ENCODE measurements at places on chromosomes 3 and 15.

GRCh38 chr15:64854041-64854440, 12.3 kb downstream of the PLEKHO2 start:
- H3K27ac ChIP-seq: no peak overlapping the region
- DNase-seq: no peak
- peaks cover 43% of the 10 kb centered on the region for H3K4me1 ChIP-seq
- no peaks in the 10 kb centered on the region for H3K27me3 ChIP-seq

GRCh38 chr3:185948292-185948691, 10.5 kb upstream of the TRA2B start:
- H3K4me3 ChIP-seq: no peak overlapping the region
- peaks cover 22% of the 10 kb centered on the region for H3K27me3 ChIP-seq
- no peak for DNase-seq
- H3K4me1 ChIP-seq: peaks cover 4% of the 10 kb centered on the region
- no peaks in the 10 kb centered on the region for H3K36me3 ChIP-seq
- H3K27ac ChIP-seq: no peak overlapping the region

- no peak for DNase-seq
- peaks cover 3% of the 10 kb centered on the region for H3K4me1 ChIP-seq
- peaks cover 14% of the 10 kb centered on the region for H3K27me3 ChIP-seq
- H3K27ac ChIP-seq: no peak overlapping the region
- no peak overlapping the region for H3K4me3 ChIP-seq
- peaks cover 3% of the 10 kb centered on the region for H3K36me3 ChIP-seq
These were observed 12.2 kb upstream of the CHSY1 start for GRCh38 chr15:101264011-101264410.

- peaks cover 36% of the 10 kb centered on the region for H3K4me1 ChIP-seq
- no peak overlapping the region for H3K4me3 ChIP-seq
- H3K36me3 ChIP-seq: peaks cover 14% of the 10 kb centered on the region
- peak overlapping the region; percentile 25 for H3K27ac ChIP-seq
These were observed 70.1 kb downstream of the HERC1 start for GRCh38 chr15:63763476-63764123.

DNA sequence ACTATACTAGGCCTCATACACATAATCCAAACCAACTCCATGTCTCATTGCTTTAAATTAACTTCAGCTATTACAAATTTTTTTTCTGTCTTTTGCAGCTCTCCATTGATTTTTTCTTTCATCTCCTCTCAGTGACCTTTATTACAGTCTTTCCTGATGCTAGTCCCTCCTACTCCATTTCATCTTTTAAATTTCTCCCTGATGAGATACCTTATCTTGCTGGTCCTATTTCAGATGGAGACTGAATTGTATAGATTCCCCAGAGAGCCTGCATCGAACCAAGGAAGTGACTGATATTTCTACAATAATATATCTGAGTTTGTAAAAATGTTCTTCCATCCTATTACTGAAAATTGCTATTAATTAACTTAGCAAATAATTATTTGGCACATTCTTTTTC, 45.7 kb upstream of the NEO1 start:
- H3K36me3 ChIP-seq: no peaks in the 10 kb centered on the region
- H3K4me1 ChIP-seq: peaks cover 2% of the 10 kb centered on the region
- H3K27ac ChIP-seq: no peak overlapping the region
- H3K27me3 ChIP-seq: peaks cover 49% of the 10 kb centered on the region

DNA sequence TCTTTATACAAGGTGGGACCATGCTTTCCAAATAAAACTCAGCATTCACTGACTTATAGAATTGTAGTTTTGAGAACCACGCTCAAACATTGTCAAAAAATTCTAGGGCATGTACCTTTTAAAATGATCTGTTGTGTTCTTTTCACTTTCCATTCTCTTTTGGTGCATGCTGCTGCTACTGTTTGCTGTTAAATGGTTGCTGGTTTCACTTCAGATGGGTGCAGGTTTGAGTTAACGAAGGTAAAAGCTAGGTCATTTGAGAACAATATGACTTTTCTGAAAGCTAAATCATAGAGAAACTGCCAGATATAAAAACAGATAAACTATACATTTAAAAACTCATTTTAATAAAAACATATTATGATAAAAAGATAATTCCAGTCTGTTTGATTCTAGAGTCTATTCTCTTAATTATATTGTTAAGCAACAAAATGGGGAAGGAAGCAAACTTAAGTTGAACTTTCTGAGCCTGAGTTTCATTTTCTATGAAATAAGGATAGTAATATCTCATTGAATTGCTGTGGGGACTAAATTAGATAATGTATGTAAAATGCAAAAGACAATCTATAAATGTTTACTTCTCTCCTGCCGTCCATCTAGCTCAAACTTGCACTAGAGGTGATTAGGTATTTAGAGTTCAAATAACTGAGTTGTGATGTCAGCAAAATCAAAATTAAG, 82.4 kb downstream of the OXSM start:
- no peaks in the 10 kb centered on the region for H3K36me3 ChIP-seq
- no peak overlapping the region for H3K4me3 ChIP-seq
- peaks cover 2% of the 10 kb centered on the region for H3K27me3 ChIP-seq
- no peak for DNase-seq

DNA sequence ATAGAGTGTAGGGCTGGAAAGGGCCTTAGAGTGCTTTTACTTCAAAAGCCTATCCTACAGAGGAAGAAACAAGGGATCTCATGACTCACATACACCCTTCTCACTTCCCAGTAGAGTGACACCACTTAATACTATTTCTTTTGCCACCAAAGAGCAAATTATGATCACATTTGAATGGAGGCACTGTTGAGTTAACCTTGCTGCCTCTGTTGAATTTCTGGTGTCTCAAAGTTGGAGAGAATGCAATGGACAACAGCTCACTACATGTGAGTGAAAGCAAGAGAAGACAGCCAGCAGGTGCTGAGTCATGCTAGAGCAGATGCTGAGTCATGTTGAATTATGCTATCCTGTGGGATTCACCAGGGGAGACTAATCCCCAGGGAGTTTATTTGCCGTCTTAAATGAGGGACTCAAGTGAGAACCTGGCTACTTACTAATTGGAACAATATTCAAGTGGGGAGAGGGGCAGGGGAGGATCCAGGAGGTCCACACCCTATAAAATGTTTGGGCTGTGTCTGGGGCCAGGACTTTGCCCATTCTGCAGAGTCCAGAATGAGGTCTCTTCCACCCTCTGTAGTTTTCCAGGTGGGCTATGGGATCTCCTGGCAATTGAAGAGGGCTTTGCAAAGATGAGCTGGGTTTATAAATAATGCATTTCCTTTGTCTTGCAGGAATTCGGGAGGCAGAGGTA, 35.8 kb downstream of the ST8SIA2 start:
- H3K4me1 ChIP-seq: no peaks in the 10 kb centered on the region
- no peak overlapping the region for H3K27ac ChIP-seq
- H3K27me3 ChIP-seq: peaks cover 24% of the 10 kb centered on the region

GRCh38 chr3:129413687-129414506, 14.5 kb downstream of the EFCAB12 start:
- no peak overlapping the region for H3K27ac ChIP-seq
- no peaks in the 10 kb centered on the region for H3K36me3 ChIP-seq
- no peaks in the 10 kb centered on the region for H3K4me1 ChIP-seq
- no peak for DNase-seq

- H3K4me1 ChIP-seq: peaks cover 17% of the 10 kb centered on the region
- no peaks in the 10 kb centered on the region for H3K36me3 ChIP-seq
- no peaks in the 10 kb centered on the region for H3K27me3 ChIP-seq
These were observed 6.0 kb downstream of the CCDC80 start for GRCh38 chr3:112634786-112635541.

- peaks cover 3% of the 10 kb centered on the region for H3K27me3 ChIP-seq
- no peak for DNase-seq
- H3K36me3 ChIP-seq: no peaks in the 10 kb centered on the region
- no peak overlapping the region for H3K27ac ChIP-seq
- H3K4me1 ChIP-seq: no peaks in the 10 kb centered on the region
These were observed 365.8 kb upstream of the UMPS start for GRCh38 chr3:124364317-124365020.

DNA sequence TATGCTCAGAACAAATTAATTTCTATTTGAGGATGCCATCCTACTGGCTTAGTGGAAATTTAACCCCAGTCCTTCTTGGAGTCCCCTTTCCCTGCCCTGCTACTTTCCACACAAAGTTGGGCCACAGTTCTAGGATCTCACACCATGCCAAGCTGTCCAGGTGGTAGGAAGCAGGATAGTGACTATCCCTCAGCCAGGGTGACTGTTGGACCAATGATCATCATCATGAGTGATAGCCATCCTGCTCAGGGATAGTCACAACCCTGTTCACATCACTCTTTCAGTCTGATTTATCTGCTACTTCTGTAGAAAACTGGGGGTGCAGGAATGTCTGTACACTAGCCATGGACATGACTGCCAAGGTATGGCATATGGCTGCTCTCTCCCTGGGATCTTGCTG, 12.8 kb downstream of the HRG start:
- no peak for DNase-seq
- H3K27ac ChIP-seq: no peak overlapping the region
- no peaks in the 10 kb centered on the region for H3K36me3 ChIP-seq
- H3K27me3 ChIP-seq: peaks cover 56% of the 10 kb centered on the region

GRCh38 chr3:117305681-117306080, 596.1 kb downstream of the TUSC7 start:
- no peaks in the 10 kb centered on the region for H3K27me3 ChIP-seq
- H3K27ac ChIP-seq: no peak overlapping the region
- H3K4me3 ChIP-seq: no peak overlapping the region
- H3K36me3 ChIP-seq: no peaks in the 10 kb centered on the region
- no peaks in the 10 kb centered on the region for H3K4me1 ChIP-seq
- DNase-seq: no peak

DNA sequence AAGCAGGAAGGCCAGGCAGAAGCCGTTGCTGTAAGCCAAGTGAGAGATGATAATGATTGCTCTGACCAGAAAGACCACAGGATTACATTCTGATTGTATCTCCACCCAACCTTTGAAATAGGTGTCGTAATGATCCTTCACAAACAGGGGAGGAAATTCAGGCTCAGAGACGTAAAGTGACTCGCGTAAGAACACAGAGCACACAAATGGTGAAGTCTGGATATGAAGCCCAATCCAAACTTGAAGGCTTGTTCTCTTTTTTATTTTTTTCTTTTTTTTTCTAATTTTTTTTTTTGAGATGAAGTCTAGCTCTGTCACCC, 25.3 kb upstream of the PIAS1 start:
- no peaks in the 10 kb centered on the region for H3K4me1 ChIP-seq
- no peak for DNase-seq
- no peak overlapping the region for H3K27ac ChIP-seq
- no peaks in the 10 kb centered on the region for H3K36me3 ChIP-seq
- no peak overlapping the region for H3K4me3 ChIP-seq

DNA sequence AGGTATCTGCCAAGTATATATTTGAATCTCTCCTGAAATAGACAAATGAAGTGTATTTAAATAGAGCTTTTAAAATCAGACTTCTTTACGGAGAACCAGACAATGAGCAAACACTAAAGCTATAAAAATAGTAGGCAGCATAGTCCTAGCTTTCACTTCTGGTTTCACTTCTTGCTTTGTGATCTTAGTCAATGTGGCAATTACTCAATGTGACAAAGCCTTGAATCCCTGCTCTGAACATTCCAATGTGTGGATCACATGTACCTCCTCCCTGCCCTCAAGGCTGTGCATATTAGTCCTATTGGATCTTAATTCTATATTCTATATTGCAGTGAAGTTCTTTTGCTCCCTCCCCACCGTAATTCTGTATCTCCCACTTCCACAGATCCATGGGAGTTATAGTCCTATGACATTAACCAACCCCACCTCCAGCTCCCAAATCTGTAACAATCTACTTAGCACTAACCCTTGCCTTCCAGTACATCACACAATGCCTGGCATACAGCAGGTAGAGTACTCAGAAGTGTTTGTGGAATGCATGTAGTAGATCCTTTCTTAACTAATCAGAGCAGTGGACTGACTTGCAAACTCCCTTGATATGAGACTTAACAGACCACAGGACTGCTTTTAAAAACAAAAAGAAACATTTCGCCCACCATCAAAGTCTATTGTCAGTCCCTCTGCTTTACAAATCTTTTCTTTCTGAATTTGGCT, 24.3 kb upstream of the CP start:
- H3K4me1 ChIP-seq: peaks cover 16% of the 10 kb centered on the region
- H3K27me3 ChIP-seq: peaks cover 3% of the 10 kb centered on the region
- H3K4me3 ChIP-seq: no peak overlapping the region
- H3K36me3 ChIP-seq: no peaks in the 10 kb centered on the region

DNA sequence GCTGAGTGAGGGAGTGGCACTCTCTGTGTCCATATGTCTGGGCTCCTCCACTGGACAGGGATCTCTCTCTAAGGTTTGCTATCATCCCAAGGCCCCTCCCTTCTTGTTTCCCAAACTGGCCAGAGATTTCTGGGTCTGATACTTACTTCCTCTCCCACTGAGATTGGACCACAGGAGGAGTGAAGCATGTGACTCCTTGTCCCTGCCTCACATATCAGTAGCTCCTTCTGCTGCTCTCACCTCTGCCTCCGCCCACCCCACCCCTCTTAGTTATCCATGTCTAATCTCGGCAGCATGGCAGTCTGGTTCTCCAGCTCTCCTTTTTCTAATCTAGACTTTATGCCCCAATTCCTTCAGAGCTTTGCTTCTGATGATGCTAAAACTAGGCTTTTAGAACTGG, 223.1 kb downstream of the RPLP1 start:
- H3K36me3 ChIP-seq: no peaks in the 10 kb centered on the region
- no peak overlapping the region for H3K4me3 ChIP-seq
- no peak for DNase-seq
- H3K27me3 ChIP-seq: peaks cover 48% of the 10 kb centered on the region

DNA sequence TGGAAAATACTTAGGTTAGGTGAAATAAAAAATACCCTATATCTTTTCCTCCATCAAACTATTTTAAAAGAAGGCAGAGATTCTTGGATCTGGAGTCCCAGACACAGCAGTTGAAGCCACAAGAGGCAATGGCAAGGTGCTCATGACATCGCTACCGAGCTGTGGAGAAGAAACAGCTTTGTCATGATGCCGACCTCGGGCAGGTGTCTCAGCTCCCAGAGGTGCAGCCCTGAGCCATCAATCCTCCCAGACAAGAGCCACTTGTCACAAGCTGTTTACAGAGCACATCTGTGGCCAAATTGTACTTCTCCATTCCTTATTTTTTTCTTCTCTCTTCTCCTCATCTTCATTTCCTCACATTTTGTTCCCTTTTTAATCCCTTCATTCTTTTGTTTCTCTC, 50.8 kb downstream of the GPR176 start:
- H3K36me3 ChIP-seq: no peaks in the 10 kb centered on the region
- H3K4me1 ChIP-seq: peaks cover 3% of the 10 kb centered on the region
- H3K4me3 ChIP-seq: no peak overlapping the region
- H3K27ac ChIP-seq: no peak overlapping the region

DNA sequence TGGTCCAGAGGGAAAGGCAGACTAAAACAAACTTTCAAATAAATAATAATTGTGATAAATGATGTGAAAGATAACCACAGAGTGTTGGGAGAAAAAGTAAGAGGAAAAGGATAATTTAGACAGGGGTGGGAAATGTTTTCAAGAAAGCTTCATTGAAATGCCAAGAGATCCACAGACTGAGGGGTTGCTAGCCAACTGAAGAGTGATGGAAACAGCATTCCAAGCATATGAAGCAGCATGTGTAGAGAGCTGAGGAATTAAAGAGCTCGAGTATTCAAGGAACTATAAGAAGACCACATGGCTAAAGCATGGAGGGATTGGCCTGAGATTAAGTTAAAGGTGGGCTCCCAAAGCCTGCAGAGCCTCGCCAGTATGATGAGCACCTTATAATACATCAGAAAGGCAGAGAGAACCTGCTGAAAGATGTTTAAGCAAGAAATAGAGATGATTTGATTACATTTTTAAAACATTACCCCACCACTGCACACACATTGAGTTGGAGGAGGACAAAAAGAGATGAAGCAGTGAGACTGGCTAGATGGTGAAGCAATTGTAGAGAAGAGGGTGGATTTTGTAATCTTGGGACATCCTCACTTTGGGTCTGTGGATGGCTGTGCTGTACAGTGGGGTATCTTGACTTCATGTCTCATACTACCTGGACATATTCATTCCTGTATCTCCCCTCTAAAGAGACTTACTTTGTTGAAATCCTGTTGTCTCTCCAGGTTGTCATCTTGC, 100.8 kb downstream of the STAC start:
- no peaks in the 10 kb centered on the region for H3K4me1 ChIP-seq
- DNase-seq: no peak
- no peaks in the 10 kb centered on the region for H3K36me3 ChIP-seq
- H3K27me3 ChIP-seq: no peaks in the 10 kb centered on the region
- H3K27ac ChIP-seq: no peak overlapping the region

Data from activated CD4-positive, alpha-beta memory T cell treated with anti-CD3 and anti-CD28 coated beads, Interleukin-2, amount 10 ng/mL, durations not matched to agents 7 days and 5 days (primary cell).